Caudate nucleus (tissue), 63 donors: ENCODE measurements at places on chromosomes 12 and 14.

DNA sequence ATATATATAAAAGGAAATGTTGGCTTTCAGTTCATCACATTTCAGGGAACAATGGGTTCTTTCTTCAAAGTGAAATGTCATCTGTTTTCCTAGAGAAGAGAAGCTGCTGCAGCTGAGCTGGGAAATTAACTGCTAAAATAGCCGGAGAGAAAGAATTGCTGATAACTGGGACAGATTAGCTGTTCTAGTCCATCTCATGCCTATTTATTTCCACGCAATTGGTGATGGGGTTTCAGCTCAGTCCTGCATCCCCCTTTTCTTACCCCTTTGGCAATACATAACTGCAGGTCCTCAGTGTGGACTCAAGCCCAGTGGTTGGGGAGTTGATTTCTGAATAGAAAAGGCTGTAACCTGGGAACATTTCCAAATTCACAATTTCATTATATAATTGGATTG, 436.9 kb upstream of the TMEM132C start:
- no peak for DNase-seq

GRCh38 chr12:85385406-85385805, 105.4 kb downstream of the ALX1 start:
- no peak for DNase-seq

DNA sequence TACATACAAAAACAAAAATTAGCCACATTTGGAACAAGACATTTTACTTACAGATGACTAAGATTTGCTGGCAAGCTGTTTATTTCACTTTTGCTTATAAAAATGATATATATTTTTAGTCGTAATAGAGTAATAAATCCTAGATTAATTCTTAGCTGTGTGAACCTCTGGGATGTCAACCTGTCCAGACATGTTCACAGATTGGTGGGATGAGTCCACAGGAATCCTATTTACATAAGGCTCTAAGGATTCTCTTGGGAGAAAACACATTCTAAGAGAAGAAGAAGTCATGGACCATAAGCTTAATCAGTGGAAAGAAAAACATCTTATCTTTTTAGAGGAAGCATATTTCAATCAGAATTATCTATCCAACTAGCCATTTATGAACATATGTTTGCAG, 797.4 kb downstream of the C12orf50 start:
- no peak for DNase-seq

DNA sequence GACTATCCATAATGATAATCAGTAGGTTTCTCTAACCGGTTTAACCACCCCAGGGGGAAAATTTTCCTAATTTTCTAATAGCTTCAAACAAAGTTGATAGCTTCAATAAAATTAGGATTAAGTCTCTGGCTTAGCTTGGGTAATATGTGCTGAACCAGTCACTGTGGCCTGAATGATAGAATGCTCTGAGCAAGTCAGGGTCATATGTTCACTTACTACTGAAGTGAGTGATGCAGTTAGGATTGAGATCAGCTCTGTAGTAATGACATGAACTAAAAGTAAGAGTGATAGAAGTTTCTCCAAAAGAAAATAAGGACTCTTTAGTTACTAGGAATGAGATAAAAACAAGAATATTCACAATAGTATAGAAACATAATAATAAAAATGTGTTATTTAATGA, 32.6 kb downstream of the ETNK1 start:
- DNase-seq: no peak

- DNase-seq: no peak
These were observed 326.1 kb downstream of the CACNA1C start for GRCh38 chr12:2378835-2379330.

GRCh38 chr14:106210650-106211049, 684.3 kb downstream of the TMEM121 start:
- no peak for DNase-seq

DNA sequence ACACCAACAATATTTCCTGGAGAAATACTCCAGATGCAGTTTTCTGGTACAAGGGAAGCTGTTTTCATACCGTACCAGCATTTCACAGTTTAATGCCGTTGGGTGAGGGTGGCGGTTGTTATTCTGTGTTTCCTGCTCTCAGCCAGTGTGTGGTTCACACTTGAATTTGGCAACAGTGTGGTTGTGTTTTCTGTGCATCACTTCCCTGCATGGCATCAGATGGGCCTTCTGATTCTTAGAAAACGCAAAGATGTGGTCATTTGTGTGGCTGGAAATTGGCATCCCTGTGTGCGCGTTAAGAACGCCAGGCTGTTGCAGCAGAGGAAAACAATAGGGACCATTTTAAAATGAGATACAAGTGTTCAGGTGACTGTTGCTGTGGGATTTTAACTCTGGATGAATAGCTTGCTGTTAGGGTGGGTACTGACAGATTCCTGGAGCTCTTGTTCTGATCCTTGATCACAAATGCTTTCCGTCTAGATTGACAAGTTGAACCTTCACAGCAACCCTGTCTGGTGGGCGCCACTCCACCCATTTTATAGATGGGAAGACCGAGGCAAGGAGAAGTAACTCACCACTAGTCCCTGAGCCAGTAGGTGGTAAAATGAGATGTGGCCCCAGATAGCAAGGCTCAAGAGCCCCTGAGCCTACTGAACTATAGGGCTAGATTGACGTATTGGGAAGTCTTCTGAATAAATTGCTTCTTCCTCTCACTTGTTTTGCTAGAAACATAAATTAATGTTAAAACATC, 231.2 kb downstream of the CHST11 start:
- DNase-seq: no peak

GRCh38 chr12:124030510-124030909, 57.5 kb downstream of the ZNF664 start:
- no peak for DNase-seq

DNA sequence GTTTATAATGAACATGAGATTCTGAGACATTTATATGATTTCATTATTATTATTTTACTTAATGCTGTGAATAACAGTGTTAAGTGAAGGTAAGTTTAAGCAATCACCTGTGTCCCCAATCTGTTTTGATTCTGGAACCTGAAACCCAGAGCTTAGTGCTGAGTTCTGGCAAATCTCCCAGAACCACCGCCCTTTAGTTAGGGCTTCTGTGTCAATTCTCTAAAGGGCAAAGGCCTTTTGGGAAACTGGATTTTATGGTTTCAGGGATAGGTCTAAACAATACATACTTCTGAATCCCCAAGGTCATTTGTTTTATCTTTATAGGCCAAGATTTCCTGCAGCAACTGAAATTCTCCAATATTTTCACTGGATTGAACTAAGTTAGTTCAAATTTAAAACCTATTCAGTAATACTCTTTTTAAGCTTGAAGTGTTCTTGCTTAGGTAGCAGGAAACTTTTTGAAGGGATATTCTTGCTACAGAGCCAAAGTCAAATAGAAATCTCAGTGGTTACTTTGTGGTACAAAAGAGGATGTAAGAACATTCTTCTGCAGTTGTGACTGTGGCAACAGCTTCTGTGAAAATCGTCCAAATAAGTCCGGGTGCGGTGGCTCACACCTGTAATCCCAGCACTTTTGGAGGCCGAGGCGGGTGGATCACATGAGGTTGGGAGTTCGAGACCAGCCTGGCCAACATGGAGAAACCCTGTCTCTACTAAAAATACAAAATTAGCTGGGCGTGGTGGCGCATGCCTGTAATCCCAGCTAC, 10.0 kb upstream of the PKP2 start:
- DNase-seq: no peak

DNA sequence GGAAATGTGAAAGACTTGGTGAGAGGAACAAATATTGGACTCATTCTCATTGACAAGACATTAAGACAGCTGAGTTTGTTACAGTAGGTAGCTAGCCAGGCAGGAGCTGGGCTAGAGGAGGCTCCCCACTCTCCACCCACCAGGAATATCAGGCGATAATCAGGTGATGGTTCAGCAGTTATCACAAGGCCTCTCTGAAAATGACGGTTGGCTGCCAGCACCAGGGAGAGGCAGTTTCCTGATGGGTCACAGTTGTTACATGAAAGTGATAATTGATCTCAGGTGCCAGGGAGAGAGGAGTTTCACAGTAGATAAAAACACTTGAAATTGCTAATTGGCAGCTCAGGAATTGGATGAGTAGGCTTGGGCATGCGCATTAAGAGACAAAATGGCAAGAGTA, 116.5 kb downstream of the TMTC2 start:
- DNase-seq: no peak

GRCh38 chr12:15368812-15369211, 46.5 kb downstream of the PTPRO start:
- DNase-seq: no peak

GRCh38 chr12:20950248-20950647, 139.7 kb downstream of the SLCO1B3 start:
- DNase-seq: no peak

- no peak for DNase-seq
These were observed 128.7 kb upstream of the C14orf180 start for GRCh38 chr14:104450811-104451401.

- no peak for DNase-seq
These were observed 327.8 kb downstream of the PDZRN4 start for GRCh38 chr12:41515953-41516352.

GRCh38 chr14:68412505-68413465, 380.1 kb downstream of the ZFP36L1 start:
- no peak for DNase-seq

GRCh38 chr14:34372786-34373185, 89.3 kb downstream of the SPTSSA start:
- no peak for DNase-seq

- no peak for DNase-seq
These were observed 238.6 kb upstream of the DDHD1 start for GRCh38 chr14:53391631-53392285.

DNA sequence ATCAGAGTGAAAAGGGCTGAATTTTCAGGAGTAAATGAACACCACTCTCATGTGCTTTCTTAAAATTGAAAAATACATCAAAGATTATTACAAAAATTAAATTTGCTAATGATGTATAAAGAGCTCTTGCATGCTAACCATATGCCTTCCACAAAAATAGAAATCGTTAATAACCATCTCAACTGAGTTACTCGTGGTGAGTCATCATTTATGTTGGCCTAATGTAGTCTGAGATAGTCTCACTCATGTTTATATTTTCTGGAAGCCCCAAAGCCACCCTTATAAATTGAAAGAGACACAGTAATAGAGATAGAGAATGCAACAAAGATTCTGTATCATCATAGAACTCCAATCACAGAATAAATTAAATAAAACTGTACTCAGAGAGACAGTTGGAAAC, 131.2 kb downstream of the KCNH5 start:
- no peak for DNase-seq

- DNase-seq: no peak
These were observed 373.1 kb upstream of the DCN start for GRCh38 chr12:91555436-91556415.

DNA sequence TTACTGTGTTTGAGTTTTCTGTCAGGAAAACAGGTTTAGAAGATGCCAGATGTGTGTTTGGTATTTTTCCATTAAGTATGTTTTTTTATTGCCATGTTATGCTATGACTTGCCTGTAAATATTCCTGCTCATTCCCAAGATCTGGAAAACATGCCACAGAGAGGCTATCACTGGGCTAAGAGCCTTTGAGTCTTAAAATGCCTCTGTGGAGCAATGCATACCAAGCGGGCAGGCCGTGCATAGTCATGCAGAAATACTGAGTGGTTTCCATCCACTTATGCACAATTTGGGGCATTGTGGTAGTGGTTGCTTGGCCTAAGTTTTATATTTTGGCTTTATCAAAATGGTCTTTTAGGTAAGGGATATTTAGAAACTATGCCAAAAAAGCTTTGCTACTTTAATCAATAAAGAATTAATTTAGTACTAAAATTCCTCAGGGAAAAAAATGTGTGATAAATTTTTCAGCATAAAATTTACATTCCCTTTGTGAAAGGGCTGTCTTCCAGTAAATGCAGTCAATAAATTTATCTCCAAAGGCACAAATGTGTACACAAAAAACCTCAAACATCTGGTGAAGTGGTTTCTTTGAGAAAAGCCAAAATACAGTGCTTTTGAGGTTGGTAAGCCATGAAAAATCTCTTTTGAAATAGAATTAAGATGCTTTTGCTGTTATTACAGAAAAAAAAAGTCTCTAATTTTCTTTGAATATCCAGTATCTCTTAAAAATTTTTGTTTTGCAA, 341.3 kb upstream of the FBXO33 start:
- DNase-seq: no peak

DNA sequence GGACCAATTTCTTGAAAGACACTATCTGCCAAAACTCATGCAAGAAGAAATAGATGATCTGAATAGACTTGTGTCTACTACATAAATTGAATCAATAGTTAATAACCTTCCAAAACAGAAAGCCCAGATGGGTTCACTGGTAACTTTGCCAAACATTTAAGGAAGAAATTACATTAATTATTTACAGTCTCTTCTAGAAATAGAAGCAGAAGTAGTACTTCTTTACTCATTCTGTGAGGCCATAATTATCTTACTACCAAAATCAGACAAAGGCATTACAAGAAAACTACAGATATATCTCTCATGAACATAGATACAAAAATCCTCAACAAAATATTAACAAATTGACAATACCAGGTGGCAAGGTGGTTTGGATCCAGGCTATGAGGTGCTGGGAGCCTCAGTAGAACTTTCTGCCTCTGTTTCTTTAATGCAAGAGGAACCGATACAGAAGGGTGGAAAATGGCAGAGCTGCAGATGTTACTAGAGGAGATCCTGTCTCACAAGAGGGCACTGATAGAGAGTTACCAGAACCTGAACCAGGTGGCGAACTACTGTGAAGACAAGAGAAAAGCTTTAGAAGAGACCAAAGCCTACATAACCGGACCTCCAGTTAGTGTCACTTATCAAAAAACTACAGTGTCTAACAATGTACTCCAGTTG, 33.7 kb upstream of the KTN1 start:
- DNase-seq: no peak

- DNase-seq: no peak
These were observed 794.5 kb upstream of the TBX3 start for GRCh38 chr12:115478505-115478904.

DNA sequence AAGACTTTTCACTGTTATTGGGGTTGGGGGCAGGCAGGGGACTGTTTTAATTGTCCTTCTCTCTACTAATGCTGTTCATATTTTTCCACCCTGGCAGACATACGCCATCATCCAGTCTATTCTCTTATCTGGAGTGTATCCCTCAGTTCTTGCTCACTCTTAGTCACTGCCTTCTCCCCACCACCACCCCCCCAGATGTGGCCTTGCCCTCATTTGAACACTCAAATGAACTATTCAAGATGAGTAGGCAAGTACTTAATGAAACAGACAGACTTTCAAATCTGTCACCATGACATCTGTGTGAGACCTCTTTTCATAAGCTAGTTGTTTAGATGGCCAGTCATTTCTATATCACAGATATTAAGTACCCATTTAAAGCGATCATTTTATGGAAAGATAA, 10.1 kb downstream of the NUDT4 start:
- no peak for DNase-seq
